Hepatocyte (in vitro differentiated cells): ENCODE measurements at places on chromosomes 13 and 19. TPM values are rescaled to one million over a fixed set of nuclear protein-coding genes. Genes with fewer than 3 reads are reported as not detected.

DNA sequence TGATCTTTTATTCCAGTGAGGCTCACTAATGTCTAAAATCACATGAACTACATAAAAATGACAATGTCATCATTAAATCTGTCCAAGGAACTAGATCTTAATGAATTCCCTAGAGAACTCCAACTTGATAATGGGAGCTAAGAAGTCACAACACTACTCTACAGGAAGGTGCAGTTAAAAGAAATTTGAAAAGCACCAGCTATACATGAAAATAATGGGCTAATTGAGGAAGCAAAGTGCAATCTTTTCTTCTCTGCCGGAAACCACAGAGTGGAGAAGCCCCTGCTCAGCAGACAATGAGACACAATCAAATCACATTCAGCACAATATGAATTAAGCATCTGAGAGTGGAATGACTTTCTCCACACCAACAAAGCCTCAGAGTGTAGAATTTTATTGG, 261.7 kb downstream of the LHFPL6 start:
- no peak for DNase-seq

DNA sequence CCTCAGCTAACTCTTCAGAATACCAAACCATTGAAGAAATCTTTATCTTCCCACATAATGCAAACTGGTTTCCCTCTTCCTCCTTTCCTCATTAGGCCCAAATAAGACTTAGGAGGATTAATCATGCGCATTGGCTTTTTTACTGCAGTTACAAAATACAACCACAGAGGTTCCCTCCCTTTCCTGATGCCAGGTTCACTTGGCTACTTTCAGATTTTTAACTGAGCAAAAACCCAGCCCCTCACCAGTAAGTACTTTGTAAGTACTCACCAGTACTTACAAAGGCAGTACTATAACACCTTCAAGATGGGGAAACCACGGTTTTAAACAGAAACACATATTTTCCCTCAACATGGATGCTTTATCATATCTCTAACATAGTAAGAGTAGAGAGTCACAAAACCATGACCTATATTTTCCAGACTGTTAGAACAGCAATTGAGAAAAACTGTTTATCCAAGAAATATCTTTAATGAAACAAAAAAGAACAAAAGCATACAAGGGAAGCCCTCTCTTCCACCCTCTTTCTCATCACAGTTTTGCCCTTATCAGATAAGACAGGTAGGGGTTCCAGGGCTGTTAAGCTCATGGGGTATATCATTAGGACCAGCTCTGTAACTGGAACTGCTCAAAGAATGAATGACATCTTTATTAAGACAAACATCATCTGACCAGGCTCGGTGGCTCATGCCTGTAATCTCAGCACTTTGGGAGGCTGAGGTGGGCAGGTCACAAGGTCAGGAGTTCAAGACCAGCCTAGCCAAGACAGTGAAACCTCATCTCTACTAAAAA, 12.7 kb downstream of the FOXO1 start:
- DNase-seq = no peak

- no peak for DNase-seq
Measured at GRCh38 chr19:663682-664117, 686 bp upstream of the RNF126 start.

DNA sequence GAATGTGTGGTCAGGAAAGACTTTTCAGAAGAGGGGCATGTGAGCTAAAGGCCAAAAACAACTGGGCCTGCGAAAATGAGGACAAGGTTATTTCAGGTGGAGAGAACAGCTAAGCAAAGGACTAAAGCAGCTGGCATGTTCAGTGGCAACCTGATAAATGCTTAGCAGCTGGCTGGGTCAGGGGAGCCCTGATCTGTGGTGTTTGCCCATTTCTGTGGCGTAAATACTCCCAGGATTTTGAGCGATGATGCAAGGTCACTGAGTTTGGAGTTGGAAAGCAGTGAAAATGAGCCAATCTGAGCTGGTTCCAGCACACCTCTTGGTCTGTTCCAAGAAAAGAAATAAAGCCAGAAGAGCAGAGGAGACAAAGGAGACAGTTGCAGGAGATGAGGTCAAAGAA, 704.3 kb downstream of the UQCRFS1 start:
- no peak for DNase-seq

DNA sequence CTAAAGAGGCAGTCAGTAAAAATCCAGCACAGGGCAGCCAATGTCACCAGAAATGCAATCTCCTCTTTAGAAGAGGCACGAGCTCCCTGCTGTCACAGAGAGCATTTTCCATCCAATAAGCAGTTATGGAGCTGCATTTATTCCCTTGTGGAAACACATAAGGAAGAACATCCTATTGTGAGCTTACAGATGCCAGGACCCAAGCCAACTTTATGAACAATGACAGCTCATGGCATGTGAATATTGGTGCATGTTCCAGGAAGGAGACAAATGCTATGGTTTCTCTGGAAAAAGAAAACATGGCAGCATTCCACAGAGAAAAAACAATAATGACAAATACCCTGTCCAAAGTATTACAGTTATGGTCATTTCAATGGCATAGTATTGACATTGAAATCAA, 955.6 kb downstream of the UQCRFS1 start:
- DNase-seq = no peak

DNA sequence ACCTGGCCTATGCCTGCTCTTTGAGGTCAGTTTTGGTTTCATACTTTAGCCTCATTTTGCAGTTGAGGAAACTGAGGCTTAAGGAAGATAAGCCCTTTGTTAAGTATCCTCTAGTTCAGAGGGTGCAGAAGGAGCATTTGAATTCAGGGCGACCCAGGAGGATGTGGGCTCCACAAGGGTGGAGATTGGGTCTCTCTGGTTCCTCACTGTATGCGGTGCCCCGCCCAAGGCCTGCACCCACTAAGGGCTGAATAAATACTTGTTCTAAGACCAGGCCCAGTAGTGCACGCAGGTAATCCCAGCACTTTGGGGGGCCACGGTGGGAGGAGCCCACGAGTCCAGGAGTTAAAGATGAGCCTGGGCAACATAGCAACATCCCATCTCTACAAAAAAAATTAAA, 768 bp upstream of the SLC44A2 start:
- DNase-seq = no peak

DNA sequence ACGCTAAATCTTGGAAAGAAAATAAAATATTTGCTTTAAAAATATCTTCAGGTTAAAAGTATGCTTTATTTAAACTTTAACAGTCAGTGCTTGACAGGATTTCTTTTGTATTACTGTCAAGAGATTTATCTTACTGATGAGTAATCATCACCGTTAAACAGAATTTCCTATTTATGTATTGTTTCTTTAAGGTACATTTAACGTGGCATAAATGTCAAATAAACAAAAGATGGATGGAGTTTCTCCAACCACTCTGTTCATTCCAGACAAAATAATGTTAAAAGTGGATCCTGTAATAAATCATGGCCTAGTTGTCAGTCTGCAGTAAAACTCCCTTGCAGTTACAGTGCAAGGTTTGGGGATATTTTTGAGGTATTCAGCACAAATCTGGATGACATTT, 298.3 kb downstream of the DIAPH3 start:
- DNase-seq = no peak

GRCh38 chr13:103873725-103874124, 807.5 kb upstream of the SLC10A2 start:
- no peak for DNase-seq

DNA sequence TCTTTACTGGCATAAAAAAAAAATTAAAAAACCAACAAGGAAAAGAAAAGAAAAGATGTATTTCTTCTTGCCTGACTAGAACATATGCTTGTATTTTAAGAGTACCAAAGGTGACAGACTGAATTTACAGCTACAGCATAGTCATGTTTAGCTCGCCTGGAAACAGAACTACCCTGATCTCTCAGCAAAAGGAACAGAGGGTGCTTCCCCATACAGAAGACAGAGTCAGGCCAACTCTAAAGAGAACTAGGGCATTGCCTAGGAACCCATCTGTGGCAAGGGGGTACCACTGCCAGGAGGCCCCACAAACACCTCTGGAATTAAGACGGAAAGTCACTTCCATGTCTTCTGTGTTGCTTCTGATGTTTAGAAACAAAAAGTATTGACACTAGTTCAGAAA, 252.1 kb upstream of the STARD13 start:
- no peak for DNase-seq

DNA sequence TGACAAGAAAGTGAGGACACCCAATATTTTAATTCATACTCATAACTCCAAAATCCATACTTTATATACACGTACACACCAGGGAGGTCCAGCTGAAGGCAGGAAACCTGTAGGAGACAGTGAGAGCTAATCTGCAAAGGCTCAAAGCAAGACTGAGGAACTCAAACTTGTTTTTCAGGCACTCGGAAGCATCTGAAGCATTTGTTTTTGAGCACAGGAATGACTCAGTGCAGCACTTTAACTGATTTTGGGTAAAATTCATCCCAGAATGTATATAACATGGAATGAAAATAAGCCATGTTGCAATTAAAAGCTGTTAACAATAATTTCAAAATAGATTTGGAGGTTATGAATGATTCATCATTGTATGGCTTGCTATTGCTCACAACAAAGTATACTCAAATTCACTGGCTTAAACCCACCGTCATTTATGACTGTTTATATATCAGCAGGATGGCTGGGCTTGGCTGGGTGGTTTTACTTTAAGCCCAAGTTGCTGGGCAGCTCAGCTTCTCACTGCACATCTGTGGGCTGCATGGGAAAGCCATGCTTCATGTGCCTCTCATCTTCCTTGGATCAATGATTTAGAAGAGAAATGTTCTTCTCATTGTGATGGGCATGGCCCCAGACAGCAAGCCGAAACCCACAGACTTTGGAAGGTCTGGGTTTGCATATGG, 177.0 kb downstream of the RFC3 start:
- no peak for DNase-seq

DNA sequence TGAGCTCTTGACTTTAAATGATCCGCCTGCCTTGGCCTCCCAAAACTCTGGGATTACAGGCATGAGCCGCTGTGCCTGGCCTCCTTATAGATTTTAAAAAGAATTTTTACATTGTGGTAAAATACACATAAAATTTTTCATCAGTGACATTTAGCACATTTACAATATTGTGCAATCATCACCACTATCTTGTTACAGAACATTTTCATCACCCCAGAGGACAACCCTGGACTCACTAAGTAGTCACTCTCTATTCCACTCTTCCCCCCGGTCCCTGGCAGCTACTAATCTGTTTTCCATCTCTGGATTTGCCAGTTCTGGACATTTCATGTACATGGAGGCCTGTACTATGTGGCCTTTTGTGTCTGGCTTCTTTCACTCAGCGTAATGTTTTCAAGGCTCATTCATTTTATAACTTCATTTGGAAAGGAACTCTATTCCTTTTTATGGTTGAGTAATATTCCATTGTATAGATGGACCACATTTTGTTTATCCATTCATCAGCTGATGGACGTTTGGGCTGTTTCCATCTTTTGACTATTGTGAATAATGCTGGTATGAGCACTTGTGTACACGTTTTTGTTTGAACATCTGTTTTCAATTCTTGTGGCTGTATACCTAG, 19.9 kb downstream of the MEGF8 start:
- DNase-seq = peak; percentile 37

DNA sequence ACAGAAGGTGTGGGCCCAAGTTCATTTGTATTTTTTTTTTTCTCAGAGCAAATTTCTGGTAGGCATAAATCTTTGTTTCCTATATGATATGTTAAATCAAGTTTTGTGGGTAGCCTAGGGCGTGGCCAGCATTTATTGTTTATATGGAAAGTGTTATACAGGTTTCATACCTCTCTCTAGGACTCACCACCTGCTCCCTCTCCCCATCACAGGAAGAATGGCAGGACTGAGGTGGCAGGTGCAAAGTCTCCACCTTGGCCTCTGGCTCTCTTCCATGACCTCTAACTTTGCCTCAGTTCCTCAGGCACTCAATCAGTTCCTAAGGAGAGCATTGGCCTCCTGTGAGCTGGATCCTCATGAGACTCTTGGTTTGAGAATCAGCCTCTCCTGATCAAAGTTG, 172.3 kb upstream of the TSC22D1 start:
- DNase-seq = no peak

DNA sequence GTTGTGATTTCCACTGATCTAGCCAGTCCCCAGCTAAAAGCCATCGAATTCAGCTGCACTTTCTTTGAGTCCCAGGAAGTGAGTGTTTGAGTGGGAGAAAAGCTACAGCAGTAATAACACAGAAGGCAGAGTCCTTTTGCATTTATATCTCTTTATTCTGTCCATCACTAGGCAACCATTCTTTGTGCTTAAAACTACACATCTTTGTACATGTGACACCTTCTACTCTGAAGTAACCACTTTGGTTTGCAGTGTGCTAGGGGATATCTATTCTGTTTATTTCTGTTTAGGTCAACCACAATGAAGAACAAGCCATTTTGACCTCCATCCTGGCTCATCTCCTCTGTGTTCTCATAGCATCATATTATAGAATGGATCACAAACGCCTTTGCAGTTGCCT, 226.0 kb upstream of the SERP2 start:
- DNase-seq = no peak

GRCh38 chr19:1383312-1384084, at the start of gene NDUFS7:
Gene NDUFS7, plus strand, starts transcription at chr19:1383907. Its CDS starts 20 bp downstream, at chr19:1383927.
- peak; percentile 95 for DNase-seq

DNA sequence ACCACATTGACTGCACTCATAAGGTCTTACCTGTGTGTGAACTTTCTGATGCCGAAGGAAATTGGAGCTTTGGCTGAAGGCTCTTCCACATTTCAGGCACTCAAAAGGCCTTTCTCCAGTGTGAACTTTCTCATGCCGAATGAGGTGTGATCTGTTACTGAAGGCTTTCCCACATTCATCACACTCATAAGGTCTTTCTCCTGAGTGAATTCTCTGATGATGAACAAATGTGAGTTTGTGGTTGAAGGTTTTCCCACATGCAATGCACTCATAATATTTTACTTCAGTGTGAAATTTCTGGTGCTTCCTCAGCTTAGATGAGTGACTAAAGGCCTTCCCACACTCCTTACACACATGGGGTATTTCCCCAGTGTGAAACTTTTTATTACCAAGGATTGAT, 5.7 kb downstream of the ZNF132 start:
- DNase-seq = no peak

- DNase-seq = no peak
Measured at GRCh38 chr13:40152145-40152544, 496.7 kb downstream of the COG6 start.

DNA sequence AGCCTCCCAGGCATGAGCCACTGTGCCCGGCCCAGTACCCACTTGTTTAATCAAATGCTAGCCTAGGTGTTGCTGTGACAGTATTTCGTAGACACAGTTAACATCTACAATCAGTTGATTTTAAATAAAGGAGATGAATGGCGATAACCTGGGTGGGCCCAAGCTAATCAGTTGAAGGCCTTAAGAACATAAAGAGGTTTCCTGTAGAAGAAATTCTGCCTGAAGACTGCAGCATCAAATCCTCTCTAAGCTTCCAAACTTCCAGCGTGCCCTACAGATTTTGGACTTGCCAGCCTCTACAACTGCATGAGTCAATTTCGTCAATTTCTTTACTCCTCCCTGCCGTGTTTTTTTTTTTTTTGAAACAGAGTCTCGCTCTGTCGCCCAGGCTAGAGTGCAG, 13.2 kb upstream of the SULT2A1 start:
- DNase-seq = no peak

PSG6 gene
- polyA plus RNA-seq = not detected in 2 replicates

RFC3 gene
- 6.8 and 7.2 TPM in 2 replicates for polyA plus RNA-seq

VSTM2B gene
- polyA plus RNA-seq = 0.34 and 1.1 TPM in 2 replicates

ZNF700 gene
- 3.6 and 5.6 TPM in 2 replicates for polyA plus RNA-seq

FOXO1 gene
- polyA plus RNA-seq = 35.2 and 48.3 TPM in 2 replicates

ACP5 gene
- polyA plus RNA-seq = 6.5 and 7.2 TPM in 2 replicates

FCHO1 gene
- 1.9 and 2.3 TPM in 2 replicates for polyA plus RNA-seq

TNFSF9 gene
- 3.8 and 9.2 TPM in 2 replicates for polyA plus RNA-seq
